ENCODE measurements at places on chromosomes 5 and 9.

DNA sequence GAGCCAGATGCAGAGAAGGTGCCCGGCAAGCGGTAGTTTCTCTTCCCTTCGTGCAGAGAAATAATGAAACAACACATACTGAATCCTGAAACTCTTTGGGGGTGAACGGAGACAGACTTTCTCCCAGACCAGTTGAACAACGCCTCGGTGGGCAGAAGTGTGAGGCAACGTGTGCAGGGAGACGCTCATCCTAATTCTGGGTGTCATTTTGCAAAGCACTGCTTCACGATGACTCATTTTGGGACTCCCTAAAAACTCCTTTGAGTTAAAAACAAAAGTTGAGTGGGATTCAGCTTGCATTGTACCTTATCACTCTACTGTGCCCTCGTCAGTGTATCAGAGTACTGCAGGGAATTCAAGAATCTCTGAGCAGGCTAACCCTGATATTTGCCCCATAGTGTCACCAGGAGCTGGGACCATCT is 3.5 kb upstream of the NEK6 start:
- DNase-seq = peak; percentile 12

- DNase-seq = no peak
Measured at GRCh38 chr5:112276991-112277390, 142.1 kb downstream of the EPB41L4A start.

- no peak for DNase-seq
Measured at GRCh38 chr5:168960497-168960896, 340.4 kb downstream of the SLIT3 start.

DNA sequence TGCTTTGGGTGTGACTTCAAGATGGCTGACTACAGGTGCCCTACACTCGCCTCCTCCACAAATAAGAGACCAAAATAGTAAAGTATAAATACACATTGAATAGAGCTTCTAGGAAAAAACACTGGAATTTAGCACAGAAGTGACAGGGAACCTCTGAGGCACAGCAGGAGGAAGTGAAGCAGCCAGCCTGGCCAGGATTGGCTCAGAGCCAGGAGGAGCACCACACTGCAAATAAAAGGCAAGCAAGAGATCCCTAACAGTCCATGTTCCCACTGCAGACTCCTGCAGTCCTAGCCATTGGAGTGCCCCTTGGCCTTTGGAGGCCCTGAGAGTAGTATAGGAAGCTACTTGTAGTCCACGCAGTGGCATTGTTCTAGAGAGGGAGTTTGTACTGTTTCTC is 186.7 kb upstream of the TLX3 start:
- DNase-seq = no peak

GRCh38 chr9:92527291-92527828 is 8.4 kb downstream of the ECM2 start:
- DNase-seq = no peak

DNA sequence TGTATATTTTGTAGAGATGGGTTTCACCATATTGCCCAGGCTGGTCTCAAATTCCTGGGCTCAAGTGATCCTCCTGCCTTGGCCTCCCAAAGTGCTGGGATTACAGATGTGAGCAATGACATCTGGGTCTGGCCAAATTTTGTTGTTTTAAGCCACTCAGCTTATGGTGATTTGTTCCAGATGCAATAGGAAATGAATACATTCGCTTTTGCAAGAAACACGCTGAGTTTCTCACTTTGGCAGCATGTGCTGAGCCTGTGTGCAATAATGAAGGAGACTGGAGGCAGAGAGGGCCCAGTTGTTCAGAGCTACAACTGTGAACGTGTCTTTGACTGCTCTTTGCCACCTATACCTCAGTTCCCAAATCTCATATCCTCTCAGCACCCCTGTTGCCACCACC is 56.4 kb downstream of the KIF4B start:
- no peak for DNase-seq

DNA sequence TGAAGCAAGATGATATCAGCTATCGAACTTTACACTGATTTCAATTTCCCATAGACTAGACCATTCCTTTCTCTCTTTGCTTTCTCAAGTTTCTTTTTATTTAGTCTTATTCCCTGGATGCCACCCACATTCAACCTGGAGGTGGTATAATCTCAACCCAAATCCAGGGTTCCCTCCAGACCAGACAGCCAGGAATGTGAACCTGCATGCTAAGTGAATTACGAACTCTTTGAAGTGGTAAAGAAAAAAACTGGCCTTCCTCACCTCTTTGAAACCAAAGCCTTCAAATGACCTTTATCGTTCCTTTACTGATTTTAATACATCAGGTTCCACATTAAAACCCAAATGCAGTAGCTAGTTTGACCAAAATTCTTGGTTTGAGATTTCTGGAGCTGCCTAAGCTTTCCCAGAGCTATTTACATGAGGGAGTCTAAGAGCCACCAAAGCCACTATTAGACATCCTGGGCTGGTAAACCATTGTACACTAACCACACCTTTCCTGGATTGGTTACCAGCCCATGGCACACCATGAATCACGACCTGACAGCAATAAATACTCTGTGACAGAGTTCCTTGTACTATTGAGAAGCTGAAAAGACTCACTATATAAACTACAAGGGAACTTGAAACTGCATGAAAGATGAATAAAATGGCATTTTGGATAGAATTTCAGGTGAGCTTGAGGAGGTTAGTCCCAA is 323.7 kb downstream of the ADAMTS6 start:
- no peak for DNase-seq

DNA sequence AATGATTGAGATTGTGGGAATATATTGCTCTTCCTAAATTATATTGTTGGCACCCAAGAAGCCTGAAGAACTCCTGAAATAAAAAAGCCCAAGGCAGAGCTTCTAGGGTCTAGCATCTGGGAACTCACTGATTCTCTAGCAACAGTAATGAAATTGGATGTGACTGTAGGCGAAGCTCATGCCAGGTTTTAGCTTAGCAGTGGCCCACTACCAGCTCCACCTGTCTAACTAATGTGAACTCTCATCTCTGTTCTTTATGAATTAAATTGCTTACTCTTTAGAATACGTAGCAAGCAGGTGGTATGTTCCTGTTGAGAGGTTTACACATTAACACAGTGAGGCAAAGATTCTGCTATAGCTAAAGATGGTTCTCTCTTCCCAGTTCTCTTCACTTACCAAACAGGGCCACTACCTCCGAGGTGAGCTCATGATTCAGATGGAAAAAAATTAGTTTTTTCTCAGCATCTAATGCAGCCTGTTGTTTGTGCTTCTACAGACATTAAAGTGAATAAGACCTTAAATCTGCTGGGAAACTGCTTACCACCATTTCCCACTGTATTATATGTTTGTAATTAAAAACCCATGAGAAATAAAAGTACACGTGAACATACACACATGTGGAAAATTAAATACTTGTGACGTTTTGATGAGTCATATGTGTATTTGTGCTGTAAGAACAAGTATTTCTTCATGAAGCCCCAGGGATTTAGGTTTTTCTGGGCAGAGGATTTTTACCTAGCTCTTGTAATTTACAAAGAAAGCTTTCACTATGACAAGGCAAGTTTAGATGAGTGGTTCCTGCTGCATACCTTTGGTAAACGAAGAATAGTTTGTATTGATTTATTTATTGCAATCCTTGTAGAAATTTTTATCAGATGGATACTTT is 360.1 kb downstream of the KDM4C start:
- DNase-seq = no peak

- DNase-seq = no peak
Measured at GRCh38 chr5:134079748-134080581, 34.5 kb upstream of the TCF7 start.

DNA sequence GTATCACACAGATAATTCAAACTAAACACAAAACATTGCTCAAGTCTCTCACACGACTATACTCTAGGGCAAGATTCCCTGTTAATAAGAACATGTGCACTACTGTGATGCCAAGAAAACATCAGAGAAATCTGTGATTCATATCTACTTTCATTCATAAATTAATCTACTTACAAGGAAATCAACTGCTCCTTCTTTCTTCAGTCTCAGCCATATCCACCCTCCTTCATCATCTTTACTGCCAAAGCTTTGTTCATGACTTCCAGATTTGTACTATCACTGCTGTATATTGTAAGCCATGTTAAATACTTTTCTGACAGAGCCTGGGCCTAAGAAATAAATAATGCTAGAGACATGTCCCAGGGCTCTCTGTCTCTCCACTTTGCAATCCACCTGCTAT is 35.1 kb downstream of the CTNNAL1 start:
- DNase-seq = no peak

GRCh38 chr9:99682870-99683269 is 138.8 kb upstream of the NR4A3 start:
- no peak for DNase-seq

DNA sequence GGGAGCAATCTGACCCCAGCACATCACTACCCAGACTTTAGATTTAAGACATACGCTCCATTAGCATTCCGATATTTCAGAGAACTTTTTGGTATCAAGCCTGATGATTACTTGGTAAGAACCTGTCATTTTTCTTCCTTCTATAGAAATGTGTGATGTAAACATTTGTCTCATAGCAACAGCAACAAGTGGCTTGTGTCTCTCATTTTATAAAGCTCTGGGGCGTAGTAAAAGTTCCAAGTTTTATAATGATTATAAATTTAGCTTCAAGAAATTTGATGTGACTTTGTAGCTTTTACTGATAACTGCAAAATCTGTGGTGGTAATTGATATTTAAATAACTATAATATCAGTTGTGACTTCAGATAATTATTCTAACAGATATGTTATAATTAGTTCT is 137.2 kb downstream of the PRKACG start:
- DNase-seq = no peak

DNA sequence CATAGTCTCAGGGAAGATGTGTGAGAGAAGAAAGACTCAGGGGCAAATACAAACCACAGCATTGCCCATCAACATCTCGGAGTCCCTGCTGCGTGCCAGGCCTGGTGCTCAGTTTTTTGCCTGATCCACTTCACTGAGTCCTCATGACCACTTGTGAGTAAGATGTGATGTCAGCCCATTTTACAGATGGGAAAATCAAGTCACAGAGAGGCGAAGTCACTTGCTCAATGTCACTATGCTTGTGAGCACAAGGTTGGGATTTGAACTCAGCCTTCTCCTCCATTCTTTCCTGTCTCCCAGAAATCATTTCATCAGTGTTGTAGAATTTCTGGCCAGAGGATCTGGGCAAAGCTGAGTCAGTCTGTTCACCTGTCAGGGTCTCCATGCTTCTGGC is 34.6 kb upstream of the PSD2 start:
- no peak for DNase-seq

DNA sequence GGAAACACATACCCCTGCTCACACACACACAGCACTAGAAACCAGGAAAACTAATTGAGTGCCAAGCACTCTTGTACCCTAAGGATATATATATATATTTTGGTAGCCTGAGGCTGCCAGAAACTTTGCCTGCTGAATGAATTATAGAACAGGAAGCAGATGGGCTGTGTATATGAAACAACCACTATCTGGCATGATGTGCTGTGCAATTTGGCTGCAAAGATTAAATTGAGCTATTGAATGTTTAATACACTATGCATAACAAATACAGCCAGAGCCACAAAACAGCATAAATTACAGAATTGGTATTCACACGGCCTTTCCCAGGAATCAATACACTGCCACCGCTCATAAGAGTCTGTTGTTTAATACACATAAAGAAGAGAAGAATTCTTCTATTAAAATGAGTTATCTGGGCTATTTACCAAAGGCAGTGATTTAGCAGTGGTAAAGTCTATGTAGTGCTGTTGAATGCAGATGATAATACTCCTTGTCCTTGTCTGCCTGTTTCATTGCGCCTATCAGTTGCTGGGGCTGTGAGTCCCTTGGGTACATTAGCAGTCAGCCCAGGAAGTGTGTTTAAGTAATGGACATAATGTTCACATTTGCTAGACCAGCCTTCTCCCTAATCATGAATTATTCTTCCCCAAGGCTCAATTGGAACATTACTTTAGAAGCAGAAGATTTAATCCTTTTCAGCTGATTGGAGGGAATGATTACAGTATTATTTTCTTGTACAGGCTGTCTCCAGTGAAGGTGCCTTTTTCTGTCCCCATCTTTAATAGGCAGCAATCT is 294.3 kb downstream of the TLE1 start:
- DNase-seq = peak; percentile 68

- DNase-seq = no peak
Measured at GRCh38 chr9:91852801-91853347, 97.2 kb downstream of the ROR2 start.

DNA sequence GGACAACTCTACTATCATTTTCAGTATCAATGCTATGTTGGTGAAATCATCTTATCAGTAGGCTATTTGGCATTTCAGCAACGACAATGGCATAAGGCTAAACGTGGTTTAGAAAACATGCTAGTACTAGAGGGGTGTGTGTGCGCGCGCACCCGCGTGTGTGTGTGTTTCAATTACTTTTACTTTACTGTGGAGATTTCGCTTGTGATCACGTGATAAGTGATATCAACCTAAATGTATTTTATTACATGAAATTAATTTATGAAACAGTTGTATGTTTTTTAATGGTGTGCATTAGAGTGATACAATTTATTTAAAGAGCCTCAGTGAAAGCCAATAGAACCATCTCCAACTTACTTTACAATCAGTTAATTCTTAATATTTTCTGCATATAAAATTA is 587.9 kb upstream of the ITGA1 start:
- DNase-seq = no peak

DNA sequence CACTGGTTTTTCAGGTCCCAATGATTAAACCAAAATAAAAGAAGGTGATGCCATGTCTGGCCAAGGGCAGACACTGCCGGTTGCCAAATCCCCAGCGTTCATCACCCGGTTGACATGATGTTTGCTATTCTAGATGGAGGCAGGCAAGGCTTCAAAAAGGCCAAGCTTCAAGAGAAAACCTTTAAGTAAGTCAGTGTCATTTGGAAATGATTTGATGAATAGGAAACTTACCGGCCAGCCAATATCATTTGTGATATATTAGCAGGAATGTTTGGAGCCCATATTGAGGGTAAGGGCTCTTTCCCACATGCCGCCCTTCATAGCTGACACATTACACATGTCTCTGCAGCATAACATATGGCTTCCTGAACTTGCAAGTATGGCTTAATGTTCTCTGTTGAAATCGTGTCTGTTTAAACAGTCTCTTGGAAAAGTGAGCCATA is 89.5 kb upstream of the TTC23L start:
- no peak for DNase-seq

DNA sequence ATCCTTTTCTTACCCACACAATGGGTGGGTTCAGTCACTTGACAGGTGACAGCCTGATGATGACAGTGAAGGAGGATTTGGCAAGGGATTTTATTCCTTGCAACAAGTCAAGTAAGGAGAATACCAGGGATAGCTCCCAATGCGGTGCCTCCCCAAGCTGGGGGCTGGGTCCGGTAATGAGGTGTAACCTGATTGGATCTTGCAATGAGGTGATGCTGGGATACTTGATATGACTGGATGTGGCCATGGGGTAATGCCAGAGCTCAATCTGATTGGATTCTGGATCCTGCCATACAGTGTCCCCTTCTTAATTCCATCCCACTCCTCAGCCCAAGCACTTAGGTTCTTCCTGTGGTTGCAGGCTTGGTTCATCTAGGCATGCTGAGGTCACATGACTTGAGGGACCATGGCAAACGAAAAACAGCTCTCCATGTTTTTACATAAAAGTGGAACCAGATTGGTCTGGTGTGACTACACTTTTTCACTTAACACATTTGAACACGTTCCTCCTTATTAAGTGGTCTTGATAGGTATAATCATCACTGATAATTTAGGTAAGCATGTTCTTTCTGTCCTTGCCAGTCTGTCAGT is 181.1 kb downstream of the PDZD2 start:
- no peak for DNase-seq

- no peak for DNase-seq
Measured at GRCh38 chr5:157390133-157390532, 69.9 kb upstream of the NIPAL4 start.

GRCh38 chr5:126917918-126918614 is 112.3 kb downstream of the MARCHF3 start:
- DNase-seq = peak; percentile 52

GRCh38 chr9:104269374-104269773 is 175.3 kb downstream of the SMC2 start:
- DNase-seq = no peak
